ENCODE measurements at places on chromosomes 4 and X.
A peak's percentile ranks its signal among the peaks of the same experiment; 100 is the strongest.

GRCh38 chr4:88097301-88097700 lies 61.1 kb downstream of the ABCG2 start:
- DNase-seq, result no peak

- no peak for DNase-seq
These were observed 384.5 kb downstream of the OPHN1 start for GRCh38 chrX:68048774-68049173.

DNA sequence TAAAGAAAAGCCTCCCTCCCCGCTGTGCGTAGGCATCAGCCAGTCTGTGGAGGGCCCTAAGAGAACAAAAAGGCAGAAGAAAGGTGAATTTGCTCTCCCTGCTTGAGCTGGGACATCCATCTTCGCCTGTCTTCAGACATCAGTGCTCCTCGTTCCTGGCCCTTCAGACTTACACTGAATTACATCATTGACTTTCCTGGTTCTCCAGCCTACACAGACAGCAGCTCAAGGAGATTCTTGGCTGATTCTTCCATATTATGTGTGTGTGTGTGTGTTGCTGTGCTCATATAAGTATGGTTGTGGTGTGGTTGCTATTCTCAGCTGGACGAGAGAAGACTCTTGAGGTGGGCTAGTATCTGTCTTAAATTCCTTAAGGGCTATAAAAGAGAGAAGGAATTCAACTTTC lies 35.5 kb upstream of the CD99L2 start:
- no peak for DNase-seq

GRCh38 chr4:77202491-77202890 lies 45.5 kb downstream of the CCNG2 start:
- no peak for DNase-seq

- peak; percentile 73 for DNase-seq
These were observed 44.4 kb downstream of the KIAA0232 start for GRCh38 chr4:6826781-6827508.

GRCh38 chrX:11423362-11423818 lies 130.2 kb downstream of the AMELX start:
- peak; percentile 76 for DNase-seq

DNA sequence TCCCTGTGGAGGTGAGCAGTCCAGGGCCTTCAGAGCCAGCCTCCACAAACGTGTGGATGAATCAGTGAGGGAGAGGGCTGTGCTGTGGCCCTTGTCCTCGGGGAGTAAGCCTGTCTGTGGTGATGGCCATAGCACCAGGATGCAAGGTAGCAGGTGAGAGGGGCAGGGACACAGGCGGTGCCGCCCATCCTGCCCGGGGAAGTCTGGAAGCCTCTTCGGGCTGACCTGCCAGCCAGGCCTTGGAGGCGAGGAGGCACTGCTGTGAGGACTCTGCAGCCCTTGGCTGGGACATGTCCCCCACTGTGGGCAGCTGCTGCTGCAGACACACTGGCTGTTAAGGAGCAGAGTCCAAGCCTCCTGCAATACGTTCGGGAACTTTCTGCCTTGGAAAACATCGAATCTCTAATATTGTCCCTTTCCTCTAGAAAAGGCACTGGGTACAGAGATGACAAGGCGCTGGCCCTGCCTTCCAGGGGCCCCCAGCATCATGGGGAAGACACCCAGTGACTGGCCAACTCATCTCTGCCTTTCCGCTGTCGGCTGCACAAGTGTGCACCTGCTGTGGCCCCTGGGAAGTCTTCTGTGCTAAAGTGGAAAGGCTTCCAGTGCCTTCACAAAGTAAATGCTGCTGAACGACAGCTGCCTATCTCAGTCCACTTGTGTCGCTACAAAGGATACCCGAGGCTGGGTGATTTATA lies 101.4 kb downstream of the ADRA2C start:
- no peak for DNase-seq

DNA sequence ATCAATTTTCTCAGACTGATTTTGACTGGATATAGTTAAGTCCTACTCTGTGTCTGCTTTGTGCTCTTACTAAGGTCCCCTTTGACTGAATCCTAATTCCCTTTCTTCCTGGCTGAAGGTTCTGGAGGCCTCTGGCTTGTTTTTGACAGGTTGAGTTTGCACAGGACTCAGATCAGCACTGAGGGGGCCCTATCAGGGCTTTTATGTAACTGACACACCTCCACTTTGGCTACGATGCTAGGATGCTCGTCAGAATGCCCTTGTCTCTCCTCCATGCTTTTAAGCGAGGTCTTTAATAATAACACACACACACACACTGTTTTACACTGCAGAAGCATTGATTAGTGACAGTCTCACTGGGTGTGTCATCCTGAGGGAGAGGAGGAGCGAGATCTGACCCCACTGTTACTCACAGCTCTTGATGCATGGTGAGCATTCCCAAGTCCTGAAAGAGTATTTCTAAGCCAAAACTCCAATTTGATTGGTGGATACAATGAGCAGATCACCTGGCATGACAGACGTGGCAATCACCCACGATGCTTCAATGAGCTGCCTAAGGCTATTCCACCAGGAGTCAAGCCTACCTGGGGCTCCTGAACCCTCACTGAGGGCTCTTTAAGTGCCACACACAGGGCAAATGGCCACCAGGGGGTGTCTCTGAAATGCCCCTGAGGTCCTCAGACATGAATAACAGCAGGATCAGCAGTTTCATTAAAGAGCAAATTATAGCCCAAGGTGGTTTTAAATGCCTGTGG lies 130.4 kb upstream of the CPEB2 start:
- peak; percentile 33 for DNase-seq

DNA sequence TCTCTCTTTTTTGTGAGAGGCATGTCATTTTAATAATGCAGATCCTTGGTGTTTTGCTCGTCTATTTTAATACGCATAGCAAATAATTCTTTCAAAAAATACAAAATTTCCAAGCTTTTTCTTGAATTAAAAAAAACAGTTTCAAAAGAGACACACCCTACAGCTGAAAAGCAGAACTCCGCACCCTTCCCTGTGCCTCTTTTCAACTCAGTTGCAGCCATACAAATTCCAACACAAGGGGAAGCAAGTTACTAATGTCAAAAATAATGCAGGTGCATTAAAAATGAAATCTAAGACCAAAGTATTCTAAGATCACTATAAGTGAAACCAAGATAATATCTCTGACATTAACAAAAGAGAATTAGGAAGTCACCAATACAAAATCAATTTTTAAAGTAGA lies 66.6 kb downstream of the NR3C2 start:
- no peak for DNase-seq

GRCh38 chr4:10033191-10033881 lies 12.0 kb upstream of the SLC2A9 start:
- peak; percentile 60 for DNase-seq

DNA sequence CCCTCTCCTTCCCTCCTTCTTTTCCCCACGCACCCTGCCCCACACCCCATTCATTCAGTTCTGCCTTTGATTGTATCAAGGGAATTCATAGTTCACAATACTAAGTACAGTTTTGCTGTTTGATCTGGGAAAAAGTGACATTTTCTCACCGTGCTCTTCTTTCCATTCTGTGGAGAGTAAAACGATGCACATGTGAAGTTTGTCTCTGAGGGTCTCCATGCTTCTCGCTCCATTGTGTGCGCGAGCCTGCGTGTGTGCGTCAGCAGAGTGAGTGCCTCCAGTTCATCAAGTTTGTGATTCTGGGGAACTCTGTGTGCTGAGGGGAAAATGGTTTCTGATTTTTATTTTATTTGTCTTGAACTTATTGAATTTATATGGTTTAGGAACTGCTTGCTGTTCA lies 1.9 kb downstream of the STK26 start:
- DNase-seq, result peak; percentile 42

- peak; percentile 42 for DNase-seq
These were observed 6.6 kb downstream of the SYN1 start for GRCh38 chrX:47613082-47613481.

DNA sequence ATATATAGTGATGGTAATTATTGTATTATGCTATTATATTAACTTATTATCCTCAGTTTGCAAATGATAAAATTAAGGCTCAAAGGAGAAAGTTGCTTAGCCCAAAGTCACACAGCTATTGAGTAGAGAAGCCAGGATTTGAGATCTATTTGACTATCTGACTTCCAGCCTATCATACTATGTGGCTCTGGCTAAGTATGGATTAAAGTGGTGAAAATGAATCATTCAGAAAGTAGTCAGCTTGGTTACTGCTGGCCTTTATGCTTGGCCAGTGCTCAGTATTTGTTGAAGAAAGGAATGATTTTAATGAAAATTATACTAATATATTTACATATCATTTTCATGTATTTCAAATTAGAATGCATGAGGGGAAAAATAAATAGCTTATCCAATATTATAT lies 219.8 kb downstream of the SHROOM3 start:
- DNase-seq, result no peak

- no peak for DNase-seq
These were observed 692.0 kb upstream of the FAM241A start for GRCh38 chr4:111453216-111453615.

GRCh38 chrX:129649268-129650182 lies 5.2 kb downstream of the APLN start:
- no peak for DNase-seq

GRCh38 chr4:96558466-96558865 lies 718.6 kb downstream of the PDHA2 start:
- DNase-seq, result no peak

DNA sequence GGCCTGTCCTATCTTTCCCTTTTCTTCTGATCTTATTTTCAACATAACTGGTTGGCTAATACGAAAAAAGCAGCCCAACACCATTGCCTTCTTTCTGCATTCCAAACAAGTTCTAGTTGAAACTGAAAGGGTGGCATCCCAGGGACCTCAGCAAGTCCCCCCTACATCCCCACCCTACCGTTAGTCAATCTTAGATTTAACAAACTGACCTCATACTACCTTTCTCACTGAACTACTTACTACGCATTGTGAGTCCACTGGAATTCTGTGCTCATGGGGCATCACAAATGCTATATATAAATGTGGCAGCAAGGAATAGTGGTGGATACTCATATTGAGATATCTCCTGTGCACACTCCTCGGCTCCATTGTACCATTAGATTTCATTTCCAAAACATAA lies 33.1 kb upstream of the FGF5 start:
- no peak for DNase-seq

DNA sequence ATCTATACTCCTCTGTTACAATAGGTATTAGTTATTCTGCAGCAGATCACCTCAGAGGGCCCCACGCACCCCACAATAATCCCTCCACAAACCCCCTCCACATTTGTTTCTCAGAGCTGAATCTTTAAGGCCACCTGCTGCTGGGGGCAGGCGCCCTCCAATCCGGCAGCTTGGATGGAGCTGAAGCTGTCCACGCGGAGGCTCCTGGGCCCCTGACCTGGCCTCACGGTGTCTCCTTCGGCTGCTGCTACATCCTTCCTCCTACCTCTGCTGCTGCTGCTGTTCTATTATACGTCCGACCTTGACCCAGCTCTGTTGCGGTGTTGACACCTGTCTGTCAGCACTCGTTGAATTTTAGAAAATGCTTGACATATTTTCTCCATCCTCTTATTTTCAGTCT lies 430.2 kb upstream of the ZFP42 start:
- DNase-seq, result no peak

DNA sequence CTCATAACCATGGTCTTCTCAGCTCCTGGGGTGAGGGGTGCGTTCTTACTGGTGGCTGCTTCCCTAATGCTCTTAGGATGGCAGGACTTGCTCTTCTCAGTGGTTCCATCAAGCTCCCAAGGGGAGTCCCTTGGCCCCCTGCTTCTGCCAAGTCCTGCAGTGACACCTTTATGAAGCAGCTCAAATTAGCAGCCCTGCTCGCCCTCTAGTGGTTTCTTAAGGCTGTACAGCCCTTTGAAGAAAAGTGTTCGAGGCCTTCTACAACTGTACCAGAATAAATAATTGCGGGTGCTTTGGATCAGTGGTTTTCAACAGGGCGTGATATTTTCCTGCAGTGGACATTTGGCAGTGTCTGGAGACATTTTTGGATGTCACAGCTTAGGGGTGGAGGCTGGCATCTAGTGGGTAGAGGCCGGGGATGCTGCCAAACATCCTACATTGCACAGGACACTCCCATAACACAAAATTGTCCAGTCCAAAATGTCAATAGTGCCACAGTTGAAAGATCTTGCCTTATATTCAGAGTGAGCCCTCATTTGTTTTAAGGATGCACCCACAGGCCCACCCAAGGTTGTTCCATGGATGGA lies 204.7 kb upstream of the S100G start:
- peak; percentile 34 for DNase-seq

DNA sequence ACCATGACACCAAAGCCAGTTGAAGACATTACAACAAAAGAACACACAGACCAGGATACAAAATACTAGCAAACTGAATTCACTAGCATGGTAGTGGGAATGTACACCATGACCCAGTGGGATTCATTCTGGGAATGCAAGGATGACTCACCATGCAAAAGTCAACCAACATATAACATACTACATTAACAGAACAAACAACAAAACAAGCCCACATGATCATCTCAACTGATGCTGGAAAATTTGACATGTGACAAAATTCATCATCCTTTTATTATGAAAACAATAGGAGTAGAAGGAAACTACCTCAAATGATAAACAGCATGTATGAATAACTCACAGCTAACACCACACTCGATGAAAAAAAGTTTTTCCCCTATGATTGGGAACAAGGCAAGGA lies 190.2 kb downstream of the DCLK2 start:
- DNase-seq, result no peak

GRCh38 chr4:89334311-89334710 lies 26.7 kb upstream of the GPRIN3 start:
- no peak for DNase-seq

DNA sequence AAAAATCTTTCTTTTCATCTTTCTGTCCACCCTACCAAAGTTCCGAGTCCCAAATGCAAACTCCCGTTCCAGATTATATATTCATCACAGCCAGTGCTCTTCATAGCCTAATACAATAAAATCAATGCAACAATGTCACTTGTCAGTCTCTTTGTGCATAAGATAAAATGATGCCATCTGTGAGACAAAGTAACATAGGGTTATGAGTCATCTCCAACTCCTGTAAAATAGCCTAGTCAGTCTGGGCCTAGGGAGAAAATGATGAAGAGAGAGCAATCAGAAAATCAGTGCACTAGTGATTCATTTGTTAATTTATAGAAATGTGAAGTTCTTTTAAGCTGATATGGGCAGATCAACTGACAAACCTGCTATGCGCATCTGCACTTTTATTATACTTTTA lies 689.1 kb upstream of the DIAPH2 start:
- DNase-seq, result no peak

DNA sequence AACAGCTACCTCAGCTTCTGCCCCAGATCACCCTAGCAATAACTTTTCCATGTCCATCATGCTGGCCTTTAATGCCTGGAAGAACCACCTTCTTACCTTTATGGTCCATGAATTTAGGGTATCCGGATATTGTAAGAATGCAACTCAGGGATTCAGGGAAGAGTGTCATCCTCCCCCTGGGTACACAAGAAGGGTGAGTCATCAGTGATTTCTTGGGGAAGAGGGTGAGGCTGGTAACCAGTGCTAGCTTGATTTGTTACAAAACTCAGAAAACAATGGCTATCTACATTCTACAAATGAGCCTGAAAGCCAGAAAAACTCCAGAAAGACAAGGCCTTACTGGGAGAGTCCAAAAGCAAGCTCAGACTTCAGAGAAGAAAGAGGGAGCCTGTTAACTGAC lies 10.4 kb upstream of the NALF2 start:
- DNase-seq, result no peak

GRCh38 chrX:16205840-16206239 lies 38.6 kb downstream of the MAGEB17 start:
- no peak for DNase-seq
